ENCODE measurements at places on chromosomes 5 and 9.

- DNase-seq: no peak
These were observed 88.5 kb downstream of the FBXO4 start for GRCh38 chr5:42013561-42013960.

- no peak for DNase-seq
These were observed 773.9 kb downstream of the NR2F1-AS1 start for GRCh38 chr5:92807085-92807484.

- DNase-seq: no peak
These were observed 198.9 kb downstream of the LURAP1L start for GRCh38 chr9:12973710-12974109.

GRCh38 chr5:65548281-65548680 is 14.7 kb downstream of the CENPK start:
- no peak for DNase-seq

GRCh38 chr9:94056442-94056974 is 27.8 kb upstream of the PTPDC1 start:
- DNase-seq: no peak

DNA sequence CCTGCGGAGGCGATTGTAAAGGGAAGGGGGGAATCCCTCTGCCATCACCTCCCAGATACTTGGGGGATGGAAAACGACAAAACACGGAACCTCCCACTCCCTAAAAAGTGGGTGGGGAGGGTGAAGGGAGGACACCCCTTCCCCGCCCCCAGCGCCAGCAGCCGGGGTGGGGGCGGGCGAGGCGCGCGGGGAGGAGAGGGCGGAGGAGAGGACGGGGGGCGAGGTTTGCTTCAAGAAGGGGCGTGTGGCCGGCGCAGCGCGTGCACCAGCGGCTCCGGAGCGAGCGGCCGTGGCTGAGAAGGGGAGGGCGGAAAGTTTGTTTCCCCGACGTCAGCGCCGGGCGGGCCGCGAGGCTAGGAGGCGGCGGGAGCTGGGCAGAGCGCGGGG is at the start of gene PRRX2:
Gene PRRX2 (plus strand): TSS at position 259 of the 387 bp plus-strand sequence. CDS start 221 bp downstream, outside the sequence.
- DNase-seq: no peak

DNA sequence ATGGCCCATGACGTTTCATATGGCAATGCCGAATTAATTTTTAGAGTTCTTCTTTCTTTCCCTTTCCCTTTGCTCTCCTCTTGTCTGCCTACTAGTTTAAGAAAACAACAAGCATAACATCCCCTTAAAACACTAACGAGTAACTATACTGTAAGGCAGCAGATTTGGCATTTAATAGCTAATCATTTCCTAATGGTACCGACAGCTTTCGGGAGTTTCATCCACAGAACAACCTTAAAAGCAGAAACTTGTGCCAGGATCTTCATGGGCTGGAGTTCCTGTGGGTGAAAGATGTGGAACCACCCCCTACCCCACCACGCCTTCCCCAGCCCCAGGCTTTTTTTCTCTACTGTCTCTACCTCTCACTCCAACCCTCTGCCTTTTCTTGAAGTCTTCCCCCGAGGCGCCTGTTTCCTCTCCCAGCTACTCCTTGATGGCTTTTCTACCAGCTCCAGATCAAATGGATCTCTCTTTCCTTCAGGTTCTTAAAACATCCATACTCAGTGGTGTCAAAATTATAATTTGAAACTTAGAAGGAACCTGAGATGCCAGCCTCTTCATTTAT is 319.5 kb downstream of the PIK3R1 start:
- DNase-seq: no peak

DNA sequence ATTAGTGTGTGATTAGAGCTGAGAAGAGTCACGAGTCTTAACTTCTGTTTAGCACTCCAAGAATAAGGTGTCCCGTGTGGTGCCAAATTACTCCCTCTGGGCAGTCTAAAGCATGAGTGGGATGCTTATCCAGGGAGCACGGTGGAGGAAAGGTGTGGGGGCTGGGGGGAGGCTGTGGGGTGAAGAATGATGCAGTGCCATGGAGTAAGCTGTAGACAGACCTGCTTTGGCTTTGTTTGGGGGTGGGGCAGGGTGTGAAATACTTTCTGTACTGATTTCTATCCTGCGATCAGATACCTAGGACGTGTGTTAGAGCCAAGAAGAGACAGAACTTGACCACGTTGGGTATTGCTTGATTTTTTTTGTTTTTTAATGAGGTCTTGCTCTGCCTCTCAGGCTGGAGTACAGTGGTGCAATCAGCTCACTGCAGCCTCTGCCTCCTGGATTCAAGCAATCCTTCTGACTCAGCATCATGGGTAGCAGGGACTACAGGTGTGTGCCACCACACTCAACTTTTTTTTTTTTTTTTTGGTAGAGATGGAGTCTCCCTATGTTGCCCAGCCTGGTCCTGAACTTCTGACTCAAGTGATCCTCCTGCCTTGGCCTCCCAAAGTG is 232.8 kb downstream of the MAN2A1 start:
- no peak for DNase-seq

GRCh38 chr9:131697097-131697496 is 42.8 kb downstream of the RAPGEF1 start:
- DNase-seq: no peak

GRCh38 chr5:77560677-77561263 is 68.7 kb upstream of the WDR41 start:
- peak; percentile 14 for DNase-seq

DNA sequence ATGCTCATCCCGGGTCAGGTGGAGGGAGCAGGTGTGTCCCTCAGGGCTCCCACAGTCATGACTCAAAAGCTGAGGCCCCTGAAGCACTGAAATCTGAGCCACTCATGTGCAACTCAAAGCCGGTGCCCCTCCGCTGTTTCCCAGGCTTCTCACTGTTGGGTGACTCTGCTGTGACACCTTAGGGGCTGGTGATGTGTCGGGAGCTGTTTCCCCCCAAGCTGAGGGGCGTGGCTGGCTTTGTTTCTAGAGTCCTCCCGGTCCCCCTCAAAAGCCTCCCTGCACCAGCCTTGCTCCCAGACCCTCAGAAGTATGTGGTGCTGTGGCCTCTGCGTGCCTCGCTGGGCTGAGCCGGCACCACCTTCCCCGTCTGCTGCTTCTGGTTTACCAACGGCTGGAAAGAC is 39.7 kb downstream of the PLPP7 start:
- DNase-seq: no peak

GRCh38 chr5:93382188-93382825 is 198.7 kb downstream of the NR2F1-AS1 start:
- no peak for DNase-seq

DNA sequence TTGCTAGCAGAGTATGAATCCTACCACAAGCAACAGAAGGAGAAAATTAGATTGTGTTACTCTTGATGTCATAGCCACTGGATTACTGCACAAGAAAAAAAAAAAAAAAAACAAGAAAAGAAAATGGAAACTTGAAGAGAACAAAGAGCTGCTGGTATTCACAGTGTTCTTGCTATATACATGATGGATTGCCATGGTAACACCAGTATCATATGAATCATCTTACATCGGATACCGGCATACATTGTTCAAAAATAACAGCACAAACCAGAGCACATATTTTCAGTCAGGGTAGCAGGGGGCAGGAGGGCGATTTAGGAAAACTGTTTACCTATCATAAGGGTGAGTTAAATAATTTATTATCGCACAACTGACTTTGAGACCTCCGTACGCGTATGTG is 472.9 kb downstream of the PDE4D start:
- no peak for DNase-seq

DNA sequence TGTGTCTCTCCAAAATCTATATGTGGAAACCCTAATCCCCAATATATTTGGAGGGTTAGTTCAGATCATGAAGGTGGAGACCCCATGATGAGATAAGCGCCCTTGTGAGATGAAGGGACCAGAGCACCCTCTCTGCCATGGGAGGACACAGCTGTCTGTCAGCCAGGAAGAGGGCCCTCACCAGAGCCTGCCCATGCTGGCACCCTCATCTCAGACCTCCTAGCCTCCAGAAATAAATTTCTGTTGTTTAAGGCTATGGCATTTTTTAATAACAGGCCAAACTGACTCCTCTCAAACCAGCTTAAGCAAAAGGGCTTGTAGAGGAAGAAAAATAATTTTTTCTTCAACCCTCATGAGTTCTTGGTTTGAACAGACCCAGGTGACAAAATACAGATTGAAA is 79.2 kb upstream of the MAMDC2 start:
- no peak for DNase-seq

GRCh38 chr5:72936893-72937292 is 18.9 kb upstream of the FCHO2 start:
- DNase-seq: no peak

- peak; percentile 75 for DNase-seq
These were observed 84.8 kb downstream of the WNK2 start for GRCh38 chr9:93268551-93269314.

DNA sequence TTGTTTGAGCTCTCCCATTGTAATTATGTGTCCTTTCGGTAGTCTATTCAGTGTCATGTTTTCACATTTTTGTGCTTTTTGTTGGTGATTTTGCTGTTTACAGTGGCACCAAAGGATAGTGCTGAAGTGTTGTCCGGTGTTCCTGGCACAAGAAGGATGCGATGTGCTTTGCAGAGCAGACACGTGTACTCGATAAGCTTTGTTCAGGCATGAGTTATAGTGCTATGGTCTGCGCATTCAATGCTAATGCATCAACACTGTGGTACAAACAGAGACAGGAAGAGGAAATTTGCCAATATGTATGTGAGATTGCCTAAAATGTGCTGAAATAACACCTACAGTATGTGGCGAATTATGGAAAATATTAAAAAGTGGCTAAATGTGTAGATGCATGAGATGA is 913.4 kb upstream of the ACO1 start:
- DNase-seq: no peak

DNA sequence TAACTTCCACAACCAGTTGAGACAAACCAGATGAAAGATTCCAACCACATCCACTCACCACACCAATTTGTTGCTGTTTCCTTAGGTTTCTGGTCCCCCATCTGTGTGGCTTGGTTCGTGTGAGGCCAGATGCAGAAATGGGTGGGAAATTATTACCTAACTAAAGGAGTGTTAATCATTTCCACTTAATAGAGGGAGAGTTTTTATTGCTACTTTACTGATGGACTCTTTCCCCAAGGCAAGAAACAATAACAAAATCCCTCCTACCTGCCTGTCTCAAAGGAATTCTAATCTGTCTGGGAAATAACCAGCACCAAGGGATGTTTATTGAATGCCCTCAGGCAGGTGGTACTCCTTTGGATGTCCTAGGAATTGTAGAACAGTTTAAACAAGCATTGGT is 76.3 kb downstream of the TMEM167A start:
- DNase-seq: no peak

GRCh38 chr9:130233587-130233945 is 32.0 kb upstream of the HMCN2 start:
- no peak for DNase-seq
